ENCODE measurements at places on chromosomes 7 and 10. TPM values are rescaled to one million over a fixed set of nuclear protein-coding genes. Genes with fewer than 3 reads are reported as not detected.

Gene IKZF1
- 13.7 TPM for total RNA-seq

DNA sequence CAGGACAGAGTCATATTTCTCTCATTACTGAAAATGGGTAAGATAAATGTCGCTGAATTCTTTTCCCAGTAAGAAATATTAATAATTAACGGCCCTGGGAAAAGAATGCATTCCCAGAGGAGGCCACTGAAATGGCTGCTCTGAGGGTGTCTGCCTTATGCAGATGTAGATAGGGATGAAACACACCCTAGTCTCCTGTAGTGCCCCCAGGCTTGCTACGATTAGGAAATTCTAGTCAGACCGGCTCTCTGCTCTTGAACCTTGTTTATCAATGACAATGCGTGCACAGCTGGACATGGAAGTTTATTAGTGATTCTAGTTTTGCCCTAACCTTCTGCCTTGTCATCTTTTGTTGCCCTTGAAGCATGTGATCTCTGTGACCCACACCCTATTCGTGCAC, 291.1 kb downstream of the ZNF248 start:
- DNase-seq, result no peak

Gene SLC13A1
- not detected for total RNA-seq

DNA sequence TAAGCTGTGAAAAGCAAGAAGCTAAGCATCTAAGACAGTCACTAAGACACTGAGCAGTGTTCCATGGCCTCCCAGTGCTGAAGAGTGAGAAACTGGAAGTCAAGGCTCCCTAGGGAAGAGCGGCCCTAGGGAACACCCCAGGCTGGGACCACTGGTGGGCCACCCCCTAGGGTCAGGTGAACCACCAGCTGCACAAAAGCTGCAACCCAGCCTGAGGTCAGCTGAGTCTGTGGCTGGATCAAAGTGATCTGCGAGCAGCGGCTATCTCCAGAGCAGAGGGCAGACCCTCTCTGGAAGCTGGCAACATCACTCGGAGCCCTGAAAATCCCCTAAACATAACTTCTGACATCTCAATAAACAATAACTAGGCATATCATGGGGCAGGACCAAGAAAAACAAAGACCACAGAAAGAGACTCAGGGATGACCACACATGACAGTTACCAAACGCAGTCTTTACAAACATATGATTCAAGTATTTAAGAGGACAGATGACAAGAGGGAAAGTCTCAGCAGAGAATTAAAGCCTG, 125.8 kb downstream of the DLG5 start:
- DNase-seq, result peak; percentile 29

DNA sequence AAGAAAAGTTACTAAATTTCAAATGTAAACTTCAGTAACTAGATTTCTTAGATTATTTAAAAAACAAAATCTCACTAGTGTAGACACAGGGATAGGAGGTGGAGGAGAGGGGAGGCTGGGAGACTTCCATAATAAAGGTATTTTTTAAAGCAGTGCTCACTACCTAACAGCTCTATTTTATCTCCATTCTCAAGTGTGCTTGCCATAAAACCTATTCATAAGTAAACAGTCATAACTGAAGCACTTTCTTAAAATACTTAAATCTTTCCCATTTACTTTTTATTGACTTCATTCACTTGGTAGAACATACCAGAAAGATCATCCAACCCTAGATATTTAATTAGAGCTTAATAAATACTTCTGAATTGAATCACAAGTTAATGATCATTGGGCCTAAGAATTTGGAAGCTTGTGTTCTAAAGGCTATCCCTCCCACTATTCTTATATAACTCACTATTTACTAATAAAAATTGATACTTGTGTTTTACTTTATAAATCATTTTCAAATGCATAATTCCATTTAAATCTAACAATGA, 107.4 kb downstream of the SNX13 start:
- no peak for DNase-seq

Gene TEX47
- not detected for total RNA-seq

DNA sequence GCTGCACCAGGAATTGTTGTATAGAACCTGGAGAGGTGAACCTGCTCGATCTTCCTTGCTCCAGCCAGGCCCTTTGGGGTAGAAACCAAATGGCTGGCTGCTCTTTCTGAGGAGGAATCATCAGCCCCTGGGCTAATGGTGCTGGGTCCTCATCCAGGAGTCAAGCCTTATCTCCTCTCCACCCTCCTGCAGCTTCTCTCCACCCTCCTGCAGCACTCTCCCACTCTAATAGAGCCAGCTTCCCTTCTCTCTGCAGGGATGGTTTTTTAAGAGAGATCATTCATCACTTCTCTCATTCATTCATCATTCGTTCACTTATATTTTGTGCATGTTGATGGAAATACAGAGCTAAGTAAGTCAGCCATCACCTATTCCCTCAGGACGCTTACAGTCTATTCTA, 103.5 kb downstream of the XPNPEP1 start:
- no peak for DNase-seq

DNA sequence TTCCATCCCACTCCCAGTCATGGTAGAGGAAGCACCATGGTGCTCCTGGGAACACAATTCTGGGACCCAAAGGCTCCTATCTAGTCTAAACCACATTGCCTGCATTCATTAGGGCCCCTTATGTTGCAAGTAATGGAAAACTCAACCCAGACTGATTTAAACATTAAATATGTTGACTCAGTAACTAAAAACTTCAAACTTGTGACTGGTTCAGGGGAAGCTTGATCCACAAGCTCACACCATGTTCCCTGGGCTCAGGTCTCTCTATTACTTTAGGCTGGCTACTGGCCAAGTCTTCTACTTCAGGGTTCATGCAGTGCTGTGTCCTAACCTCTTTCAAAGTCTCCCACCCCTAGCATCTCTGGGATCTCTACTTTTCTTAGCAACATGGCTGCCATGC, 13.1 kb downstream of the WNT16 start:
- DNase-seq, result no peak

Gene KCNMA1
- total RNA-seq, result 117 TPM

Gene FLNC
- 440 TPM for total RNA-seq

DNA sequence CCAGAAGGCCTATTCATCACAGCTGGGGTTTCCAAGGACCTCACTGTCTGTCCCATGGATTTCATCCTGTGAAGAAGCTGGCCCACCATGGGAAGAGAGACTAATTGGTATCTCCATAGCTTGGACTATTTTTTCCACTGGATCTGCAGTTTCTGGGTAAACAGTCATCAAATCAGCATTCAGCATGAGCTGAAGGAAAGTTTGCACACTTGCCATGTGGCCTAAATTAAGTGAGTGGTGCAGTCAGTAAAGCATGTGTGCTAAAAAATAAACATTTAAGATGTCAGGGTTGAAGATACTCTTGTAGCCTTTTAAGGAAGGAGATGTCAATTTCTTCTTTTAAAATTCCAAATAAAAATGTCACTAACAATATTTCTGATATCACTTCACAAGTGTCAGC, 381.1 kb upstream of the ZMIZ1 start:
- no peak for DNase-seq

DNA sequence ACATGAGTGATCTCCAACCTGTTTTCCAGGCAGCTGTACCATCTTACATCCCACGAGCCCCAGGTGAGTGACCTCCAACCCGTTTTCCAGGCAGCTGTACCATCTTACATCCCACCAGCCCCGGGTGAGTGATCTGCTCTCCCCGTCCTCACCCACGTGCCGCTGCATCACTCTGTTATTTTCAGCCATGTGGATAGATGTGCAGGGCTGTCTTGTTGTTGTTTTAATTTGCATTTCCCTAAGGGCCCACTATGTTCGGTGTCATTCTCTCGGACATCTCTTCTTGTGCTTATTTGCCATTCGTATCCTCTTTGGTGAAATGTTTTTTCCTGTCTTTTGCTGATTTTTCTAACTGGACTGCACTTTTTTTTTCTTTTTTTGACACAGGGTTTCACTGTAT, 17.9 kb upstream of the LARP4B start:
- peak; percentile 58 for DNase-seq

Gene ZNF853
- 8.1 TPM for total RNA-seq

DNA sequence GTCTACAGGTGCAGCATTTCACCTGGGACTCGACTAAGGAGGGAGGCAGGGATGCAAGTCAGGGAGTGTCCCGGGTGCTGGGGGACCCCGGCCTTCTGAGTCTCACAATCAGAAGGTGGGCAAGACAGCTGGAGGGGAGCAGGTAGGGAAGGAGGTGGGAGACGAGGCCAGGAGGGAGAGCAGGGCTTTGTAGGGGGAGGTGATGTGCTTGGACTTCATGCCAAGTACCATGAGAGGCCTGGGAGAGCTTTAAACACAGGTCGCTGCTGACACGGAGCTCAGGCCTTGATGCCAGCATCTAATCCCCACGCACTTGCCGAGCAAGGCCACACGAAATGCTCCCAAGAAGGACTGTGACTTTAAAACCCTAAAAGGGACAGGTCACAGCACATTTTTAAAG, 244.7 kb downstream of the ADARB2 start:
- no peak for DNase-seq

DNA sequence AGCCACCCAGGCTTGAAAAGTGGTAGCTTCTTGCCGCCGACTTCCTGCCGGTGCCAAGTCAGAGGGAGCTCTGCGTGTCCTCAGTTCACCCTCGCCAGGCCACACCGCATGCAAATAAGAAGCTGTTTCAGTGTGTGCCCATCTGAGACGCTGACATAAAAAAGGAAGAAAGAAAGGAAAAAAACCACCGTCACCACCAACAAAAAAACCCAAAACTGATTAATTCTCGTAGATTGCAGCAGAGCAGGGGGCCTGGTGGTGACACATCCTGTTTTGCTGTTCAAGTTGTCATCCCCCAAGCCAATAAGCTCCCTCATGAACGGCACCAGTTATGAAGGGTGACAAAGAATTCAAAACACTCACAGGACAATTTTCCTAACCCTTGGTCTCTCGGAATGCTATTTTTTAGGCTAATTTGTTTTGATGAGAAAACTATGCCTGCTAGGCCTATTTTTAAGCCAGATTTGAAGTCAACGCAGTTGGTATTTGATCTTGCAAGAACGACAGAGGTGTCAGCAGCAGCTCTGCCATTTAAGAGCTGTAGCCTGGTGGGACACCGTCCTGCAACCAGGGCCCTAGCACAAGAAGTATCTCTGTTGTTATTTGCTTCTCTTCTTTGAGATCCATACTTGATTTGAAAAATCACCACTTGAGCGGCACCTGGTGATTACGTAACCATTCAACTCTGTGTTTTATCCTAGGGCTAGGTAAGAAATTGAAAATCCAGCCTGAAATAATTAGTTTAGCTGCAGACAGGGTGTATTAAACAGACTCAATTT, 145.6 kb downstream of the PFKFB3 start:
- DNase-seq, result peak; percentile 83

DNA sequence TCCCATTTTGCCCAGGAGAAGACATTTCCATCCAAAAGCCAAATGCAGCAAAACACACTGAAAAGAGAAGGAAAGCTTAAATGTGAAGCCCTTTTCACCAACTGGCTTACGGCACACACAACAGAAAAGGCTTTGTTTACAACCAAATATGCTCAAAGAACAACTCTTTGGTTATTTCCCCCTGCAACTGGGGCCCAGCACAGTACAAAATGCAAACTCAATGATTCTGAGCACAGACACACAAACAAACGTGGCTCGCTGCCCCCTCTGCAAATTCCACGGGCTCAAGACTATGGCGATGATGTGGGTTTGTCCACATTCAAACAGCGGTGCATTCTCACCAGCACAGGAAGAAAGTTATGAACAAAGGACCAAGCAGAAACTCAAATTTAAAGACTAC, 5.3 kb downstream of the CPXM2 start:
- no peak for DNase-seq

GRCh38 chr7:34060196-34060947, 155.0 kb downstream of the BMPER start:
- no peak for DNase-seq

Data from posterior vena cava (tissue), 2 donors.